ENCODE measurements at places on chromosomes 2 and 18.

DNA sequence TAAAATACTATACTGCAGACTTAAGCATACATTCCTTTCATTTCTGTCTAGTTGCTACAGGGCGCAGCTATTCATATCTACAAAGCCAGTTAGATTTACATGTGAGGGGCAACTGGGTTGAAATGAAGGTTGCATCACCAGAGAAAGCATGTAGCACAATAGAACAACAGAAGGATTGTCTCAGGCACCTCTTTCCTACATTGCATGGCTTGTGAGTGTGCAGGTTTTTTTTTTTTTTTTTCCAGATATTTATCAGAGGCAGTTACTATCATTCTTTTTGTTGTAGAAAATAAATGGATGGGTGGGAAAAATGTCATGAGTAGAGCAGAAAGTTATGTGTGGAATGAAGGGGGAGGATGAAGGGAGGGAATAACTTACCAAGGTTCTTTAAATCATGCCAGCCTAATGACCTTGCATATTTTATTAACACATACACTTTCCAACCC is 86.8 kb downstream of the ERBB4 start:
- no peak for DNase-seq

- DNase-seq, result no peak
Measured at GRCh38 chr2:46045888-46046287, 251.3 kb upstream of the EPAS1 start.

- DNase-seq, result peak; percentile 37
Measured at GRCh38 chr2:43174368-43174916, 52.0 kb downstream of the ZFP36L2 start.

- DNase-seq, result no peak
Measured at GRCh38 chr2:239826376-239826775, 198.8 kb downstream of the NDUFA10 start.

GRCh38 chr2:12424809-12425208 is 291.9 kb upstream of the TRIB2 start:
- no peak for DNase-seq

- no peak for DNase-seq
Measured at GRCh38 chr2:173358616-173359015, 3.9 kb downstream of the CDCA7 start.

- no peak for DNase-seq
Measured at GRCh38 chr2:187842978-187843847, 289.0 kb upstream of the TFPI start.

DNA sequence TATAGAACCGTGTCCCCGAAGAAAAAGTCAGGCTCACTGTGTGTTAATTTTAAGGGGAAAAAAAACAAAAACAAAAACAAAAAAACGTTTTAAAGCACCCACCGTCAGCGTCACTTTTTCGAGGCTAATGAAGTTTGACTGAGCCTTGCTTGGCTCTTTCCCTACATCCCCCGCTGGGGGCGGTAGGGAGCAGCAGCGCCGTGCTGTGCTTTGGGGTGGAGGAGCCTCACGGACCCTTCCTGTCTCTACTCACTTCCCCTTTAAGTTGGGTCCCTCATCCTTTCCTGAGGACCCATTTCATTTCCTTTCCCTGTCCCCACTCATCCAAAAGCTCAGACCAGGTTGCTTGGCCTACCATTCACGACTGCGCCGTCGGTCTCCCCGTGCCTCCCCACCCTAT is 82.8 kb upstream of the RPL31 start:
- no peak for DNase-seq

GRCh38 chr2:60047347-60047746 is 506.1 kb downstream of the BCL11A start:
- DNase-seq, result no peak

DNA sequence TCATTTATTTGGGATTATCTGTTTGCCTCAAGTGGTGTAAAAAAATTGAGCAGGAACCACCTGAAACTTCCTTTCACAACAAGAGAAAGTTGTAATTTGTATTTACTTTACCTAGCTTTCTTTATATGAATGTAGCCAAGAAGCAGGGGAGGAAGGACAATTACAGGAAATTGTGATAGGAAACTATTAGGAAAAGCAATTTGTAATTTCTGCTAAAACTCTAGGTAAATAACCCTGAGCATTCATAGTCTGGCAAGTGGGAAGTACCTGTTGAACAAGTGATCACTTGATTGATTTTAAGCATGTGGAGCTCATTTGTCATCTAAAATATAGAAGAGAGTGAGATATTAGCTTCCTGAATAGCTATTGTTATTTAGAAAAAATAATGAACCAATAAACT is 5.0 kb downstream of the TFPI start:
- no peak for DNase-seq

DNA sequence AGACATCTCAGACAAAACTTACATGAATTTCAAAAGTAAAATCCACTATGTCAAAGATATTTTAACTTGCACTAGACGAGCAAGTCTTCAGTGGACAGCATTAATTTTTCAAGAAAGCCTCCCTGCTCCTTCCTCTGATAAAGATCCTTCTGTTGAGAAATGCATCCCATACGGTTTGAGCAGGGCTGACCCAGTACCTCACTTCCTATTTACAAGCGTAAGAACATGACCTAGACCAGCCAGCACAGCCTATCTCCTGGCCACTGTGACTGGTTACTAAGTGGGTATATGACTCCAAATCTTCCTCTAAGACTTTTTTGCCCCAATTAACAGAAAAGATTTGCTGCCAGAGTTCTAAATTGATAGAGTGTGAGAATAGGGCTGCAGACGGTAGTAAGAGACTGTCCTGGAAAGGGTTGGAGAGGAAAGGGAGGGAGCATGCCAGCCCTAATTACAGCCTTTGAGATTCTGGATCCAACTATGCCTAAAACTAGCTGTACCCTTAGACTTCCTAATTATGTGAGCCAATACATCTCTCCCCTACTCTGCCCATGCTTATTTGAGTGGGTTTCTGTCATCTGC is 108.4 kb downstream of the PRELID3A start:
- DNase-seq, result no peak

- DNase-seq, result no peak
Measured at GRCh38 chr18:8658858-8659485, 46.4 kb upstream of the MTCL1 start.

- DNase-seq, result no peak
Measured at GRCh38 chr2:237411683-237412423, 2.1 kb downstream of the COL6A3 start.

DNA sequence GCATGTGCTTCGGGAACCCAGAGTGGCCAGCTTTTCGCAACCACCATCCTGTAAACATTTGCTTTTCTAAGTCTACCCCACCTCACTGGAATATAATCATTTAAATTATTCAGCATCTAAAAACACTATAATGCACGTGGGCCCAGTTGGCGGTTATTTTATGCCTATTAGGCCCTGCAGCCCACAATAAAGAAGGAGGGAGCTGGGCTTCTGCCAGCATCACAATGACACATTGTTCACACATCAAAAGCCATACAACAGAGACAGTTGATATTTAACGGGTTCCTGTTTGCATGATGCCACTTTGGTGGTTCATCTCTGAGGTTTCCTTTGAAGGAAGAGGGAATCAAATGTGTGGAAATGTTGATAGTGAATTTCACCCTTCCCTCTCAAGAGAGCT is 916.0 kb upstream of the CELF4 start:
- no peak for DNase-seq

GRCh38 chr2:145864501-145864900 is 1344.6 kb upstream of the ZEB2 start:
- no peak for DNase-seq

DNA sequence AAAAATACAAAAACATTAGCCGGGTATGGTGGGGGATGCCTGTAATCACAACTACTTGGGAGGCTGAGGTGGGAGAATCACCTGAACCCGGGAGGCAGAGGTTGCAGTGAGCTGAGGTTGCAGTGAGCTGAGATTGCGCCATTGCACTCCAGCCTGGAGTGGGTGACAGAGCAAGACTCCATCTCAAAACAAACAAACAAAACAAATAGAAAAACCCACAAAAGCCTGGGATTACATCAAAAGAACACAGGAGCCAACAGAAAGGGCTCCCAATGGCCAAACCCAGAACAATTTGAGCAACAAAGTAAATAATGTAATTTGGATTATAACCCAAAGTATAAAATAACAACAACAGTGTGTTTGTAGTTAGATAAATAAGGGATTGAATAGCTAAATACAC is 159.8 kb downstream of the UXS1 start:
- no peak for DNase-seq

DNA sequence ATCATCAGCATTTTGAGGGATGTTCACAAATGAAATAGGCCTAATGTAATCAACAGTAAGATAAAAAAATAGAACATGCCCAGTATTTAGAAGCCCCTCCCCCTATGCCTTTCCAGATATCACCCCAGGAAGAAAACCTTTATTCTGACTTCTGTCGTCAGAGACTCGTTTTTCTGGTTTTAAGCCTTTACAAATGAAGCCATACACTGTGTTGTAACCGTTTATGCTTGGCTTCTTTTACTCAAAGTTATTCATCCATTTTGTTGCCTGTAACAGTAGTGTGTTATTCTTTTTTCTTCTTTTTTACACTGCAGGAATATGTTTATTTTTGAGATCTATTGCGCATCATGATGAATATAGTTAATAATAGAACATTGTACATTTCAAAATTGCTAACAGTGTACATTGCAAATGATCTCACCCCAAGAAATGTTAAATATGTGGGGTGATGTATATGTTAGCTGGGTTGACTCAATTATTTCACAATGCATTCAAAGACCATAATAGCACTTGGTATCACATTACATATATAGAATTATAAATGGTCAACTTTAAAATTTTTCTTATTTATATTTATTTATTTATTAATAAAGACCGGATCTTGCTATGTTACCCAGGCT is 28.1 kb upstream of the PNPT1 start:
- no peak for DNase-seq

DNA sequence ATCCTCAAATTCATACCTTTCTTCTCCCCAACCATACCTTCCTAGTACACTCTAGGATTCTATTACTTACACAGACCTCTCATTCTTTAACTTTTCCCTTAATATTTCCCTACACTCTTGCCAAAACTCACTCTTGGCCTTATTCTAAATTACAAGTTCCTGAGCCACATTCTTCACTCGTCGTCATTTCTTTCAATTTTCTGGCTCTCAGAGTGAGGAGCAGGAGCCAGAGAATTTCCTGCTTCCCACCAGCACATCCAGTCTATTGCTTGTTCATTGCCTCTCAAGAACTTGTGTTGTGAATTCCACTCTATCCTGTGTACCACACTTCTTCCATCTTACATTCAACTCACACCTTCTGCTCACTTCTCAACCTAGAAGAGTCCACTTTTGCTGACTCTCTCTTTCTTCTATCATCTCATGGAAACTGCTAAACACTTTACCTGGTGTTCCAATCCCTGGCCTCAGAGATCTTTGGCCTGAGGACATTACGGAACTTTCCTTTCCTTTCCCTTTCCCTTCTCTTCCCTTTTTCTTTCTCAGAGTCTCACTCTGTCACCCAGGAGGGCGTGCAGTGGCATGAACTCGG is 171.6 kb downstream of the PLCL1 start:
- no peak for DNase-seq

DNA sequence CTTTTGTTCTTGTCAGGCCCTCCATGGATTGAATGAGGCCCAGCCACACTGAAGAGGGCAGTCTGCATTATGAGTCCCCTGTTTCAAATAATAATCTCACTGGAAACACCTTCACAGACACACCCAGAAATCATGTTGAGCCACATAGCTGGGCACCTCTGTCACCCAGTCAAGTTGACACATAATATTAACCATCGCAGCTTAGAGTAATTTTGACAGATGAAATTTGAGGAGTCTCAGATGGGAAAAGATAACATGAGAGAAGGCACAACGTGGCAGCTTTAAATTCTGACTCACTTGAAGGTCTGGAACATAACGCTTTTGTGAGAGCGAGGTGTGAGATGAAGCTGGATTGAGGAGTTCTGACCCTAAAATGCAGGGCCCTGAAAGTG is 70.9 kb upstream of the TMEM87B start:
- DNase-seq, result no peak

DNA sequence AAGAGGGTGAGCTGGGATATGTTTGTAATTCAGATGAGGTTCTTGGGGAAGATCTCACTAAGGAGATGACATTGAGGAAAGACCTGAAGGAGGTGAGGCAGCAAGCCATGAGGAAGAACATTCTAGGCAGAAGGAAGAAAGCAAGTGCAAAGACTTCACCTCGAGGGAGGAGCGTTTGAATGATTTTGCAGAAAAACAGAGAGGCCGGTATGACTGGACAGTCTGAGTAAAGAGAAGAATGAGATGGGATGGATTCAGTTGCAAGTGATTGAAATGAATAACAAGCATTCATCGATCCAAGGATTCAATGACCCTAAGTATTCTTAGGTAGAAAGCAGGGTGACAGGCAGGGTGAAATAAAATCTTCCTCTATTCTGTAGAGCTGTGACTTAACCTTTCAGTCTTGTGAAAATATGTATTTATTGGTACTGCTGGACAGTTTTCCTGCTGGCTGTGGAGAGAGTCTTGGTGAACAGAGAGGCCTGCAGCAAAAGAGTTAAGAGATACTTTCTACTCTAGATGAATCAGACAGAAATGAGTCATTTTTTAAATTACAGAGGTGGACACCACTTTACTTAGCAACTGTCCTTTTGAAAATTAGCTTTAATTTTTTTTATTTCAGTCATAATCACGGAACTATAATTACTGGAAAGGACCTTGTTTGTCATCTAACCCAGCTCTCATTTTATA is 278.4 kb downstream of the LRRTM1 start:
- no peak for DNase-seq

DNA sequence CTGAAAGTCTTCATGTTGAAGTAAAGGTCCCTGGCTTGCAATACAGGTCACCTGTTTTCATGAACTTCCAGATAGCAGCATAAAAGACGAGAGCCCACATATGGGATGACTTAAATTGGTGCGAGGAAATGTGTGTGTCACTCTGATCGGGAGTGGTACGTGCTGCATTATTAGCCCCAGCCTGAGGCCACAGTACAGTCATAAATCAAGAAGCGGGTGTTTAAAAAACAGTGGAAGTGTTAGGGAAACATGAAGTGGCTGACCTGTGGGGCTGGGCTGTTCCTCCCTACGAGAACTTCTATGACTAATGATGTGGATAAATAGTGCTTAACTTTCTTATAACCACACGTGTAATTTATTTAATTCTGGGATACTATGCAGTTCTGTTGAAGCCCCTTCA is 24.4 kb downstream of the RDH14 start:
- DNase-seq, result no peak

- no peak for DNase-seq
Measured at GRCh38 chr2:54053830-54054229, 61.6 kb upstream of the ACYP2 start.

GRCh38 chr2:48779019-48779716 is 23.6 kb upstream of the LHCGR start:
- no peak for DNase-seq

GRCh38 chr2:15700131-15700530 is 108.5 kb downstream of the DDX1 start:
- no peak for DNase-seq

- no peak for DNase-seq
Measured at GRCh38 chr2:107806901-107807300, 19.8 kb upstream of the RGPD4 start.

DNA sequence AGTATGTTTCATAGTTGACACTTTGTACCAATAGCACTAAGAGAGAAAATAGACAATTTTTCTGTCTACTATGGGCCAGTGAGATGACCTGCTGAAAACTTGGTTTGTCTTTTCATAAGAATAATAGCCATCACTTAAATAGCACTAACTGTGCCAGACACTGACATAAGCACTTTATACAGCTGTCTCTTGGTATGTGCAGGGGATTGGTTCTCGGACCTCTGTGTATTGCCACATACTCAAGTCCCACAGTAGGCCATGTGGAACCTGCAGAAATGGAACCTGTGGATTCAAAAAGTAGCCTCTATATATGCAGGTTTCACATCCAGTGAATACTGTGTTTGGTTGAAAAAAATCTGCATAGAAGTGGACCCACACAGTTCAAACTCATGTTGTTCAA is 126.7 kb downstream of the XRCC5 start:
- DNase-seq, result no peak

All from stimulated activated CD4-positive, alpha-beta T cell treated with anti-CD3 and anti-CD28 coated beads, Interleukin-1b, Interleukin-23, amount 100 ng/mL, for 1 hour (primary cell).